ENCODE measurements at places on chromosomes 2 and 18.

DNA sequence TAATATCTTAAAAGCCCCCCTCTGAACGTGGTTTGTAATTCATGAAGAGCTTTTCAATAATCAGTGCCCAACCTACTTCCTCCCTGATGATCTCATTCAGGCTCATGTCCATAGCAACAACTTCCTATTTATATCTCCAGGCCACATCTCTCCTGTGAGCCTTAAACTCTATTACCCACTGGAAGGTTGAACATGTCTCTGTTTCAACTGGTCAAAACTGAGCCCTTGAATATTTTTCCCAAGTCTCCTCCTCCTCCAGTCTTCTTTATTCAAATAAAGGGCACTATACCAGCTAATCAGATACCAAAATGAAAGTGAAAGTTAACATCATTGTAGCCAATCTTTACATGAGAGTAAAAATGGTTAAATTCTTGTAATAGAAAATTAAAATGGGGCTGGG is 63.7 kb upstream of the ITGA4 start:
- no peak for DNase-seq

DNA sequence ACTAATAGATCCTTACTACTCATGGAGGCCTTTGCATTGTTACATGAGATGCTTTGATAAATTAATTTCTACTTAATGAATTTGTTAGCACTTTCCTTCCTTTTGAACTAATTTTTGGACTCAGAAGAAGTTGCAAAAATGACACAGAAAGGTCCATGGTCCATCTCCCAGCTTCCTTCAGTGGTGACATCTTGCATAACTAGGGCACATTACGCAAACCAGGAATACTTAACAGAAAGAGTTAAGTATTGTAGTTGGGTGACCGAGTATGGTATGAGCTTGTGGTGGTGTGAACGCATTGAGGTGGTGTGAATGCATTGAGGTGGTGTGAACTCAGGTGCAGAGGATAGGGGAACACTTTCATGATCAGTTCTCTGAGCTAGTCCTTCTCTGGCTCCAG is 151.1 kb upstream of the TWIST2 start:
- DNase-seq, result no peak

GRCh38 chr2:159716857-159717256 is 4.6 kb downstream of the MARCHF7 start:
- no peak for DNase-seq

GRCh38 chr2:86049529-86049928 is 56.2 kb downstream of the POLR1A start:
- DNase-seq, result no peak

DNA sequence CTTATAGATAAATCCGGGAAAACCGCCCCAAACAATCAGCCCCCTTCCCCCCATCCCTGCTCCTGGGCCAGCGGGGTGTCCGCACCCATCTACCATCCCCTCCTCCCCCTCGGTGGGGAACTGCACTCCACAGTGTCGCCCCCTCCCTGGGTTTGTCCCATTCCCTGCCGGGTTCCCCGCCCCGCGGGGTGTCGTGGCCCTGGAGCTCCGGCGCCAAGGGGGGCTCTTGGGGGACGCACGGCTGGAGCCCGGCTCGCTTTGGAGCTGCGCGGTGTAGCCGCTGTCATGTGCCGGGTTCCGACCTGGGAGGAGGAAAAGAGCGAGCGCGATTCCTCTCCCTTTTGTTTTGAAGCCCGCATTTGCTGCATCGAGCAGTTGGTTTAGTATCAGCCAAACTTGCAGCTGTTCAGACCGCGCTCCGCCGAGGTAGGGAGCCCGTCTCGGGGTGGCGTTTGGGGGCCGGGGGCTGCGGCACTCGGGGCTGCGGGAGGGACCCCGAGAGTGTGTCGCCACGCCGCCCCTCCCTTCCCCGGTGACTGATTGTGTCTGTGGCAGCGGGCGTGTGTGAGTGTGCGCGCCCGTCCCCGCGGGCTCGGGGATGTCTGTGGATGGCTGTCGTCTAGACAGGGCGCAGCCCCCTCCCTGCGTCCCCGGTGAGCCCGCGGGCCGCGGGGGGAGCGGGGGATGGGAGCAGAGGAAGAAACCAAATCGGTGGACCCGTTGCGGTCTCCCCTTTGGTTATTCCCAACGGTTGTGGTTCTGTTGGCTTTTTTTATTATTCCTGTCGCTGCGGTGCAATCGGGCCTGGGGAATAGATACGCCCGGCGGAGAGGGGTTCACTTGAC is 797 bp downstream of the CTIF start:
- peak; percentile 50 for DNase-seq

All from H9 (cell line).